ENCODE measurements at places on chromosomes 5 and 9.

DNA sequence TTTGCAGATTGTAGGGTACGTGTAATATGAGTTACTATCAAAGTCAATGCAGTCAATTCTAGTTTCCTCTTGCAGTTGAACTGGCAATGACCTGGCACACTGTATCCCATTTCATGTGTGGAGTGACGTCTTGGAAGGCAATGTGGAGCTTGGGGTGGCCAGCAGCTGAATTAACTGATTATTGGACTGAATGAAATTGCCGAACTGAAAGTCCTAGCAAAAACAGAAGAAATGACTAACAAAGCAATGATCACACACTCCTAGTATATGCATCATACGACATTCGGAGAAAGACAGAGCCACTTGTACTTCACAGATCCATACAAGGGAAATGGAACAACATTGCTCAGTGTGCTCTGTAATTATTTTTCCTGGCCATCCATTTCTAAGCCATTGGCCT, 259.1 kb upstream of the DAPK1 start:
- DNase-seq: no peak

GRCh38 chr5:61652916-61653315, 320.9 kb downstream of the ZSWIM6 start:
- DNase-seq: no peak

GRCh38 chr5:14199902-14200301, 56.8 kb downstream of the TRIO start:
- no peak for DNase-seq

DNA sequence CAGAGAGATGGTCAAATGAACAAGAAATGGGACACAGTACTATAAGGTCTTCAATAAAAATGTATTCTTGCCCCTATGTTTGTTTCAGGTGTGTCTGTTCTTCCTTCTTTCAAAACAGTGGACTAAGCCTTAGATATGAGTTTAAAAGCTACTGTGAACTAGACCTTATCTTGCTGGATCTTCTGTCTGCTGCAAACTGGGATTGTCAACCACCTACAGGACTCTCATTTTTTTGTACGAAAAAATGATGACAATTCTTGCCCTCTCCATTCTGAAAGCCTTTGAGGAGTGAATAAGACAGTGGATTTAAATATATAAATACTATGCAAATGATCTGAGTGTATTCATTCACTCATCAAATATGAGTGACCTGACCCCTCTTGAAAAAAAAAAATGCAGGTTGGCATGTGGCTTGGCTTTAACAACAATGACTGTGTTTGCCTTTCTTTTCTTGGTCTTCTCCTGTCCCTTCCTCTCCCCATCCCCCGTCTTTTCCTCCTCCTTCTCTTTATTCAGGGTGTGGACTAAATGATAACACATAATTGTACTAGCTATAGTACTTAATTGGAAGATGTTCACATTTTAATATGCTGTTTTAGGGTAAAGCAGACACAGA, 235.5 kb upstream of the TRIM32 start:
- no peak for DNase-seq

DNA sequence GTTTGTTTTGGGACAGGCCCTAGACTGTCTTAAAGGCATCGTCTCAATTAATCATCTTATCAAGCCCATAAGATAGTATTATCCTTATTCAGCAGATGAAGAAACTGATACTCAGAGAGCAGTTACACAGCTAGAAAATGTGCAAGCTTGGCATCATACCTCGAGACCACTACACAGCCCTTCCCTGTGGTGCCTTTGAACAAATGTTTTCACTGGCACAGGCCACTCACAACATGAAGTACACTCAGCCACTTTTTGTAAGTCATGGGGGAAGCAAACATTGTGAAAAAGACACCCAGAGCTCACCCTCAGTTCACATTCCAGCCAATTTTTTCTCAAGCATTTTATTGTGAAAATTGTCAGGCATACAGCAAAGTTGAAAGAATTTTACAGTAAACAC, 122.5 kb downstream of the WDR41 start:
- DNase-seq: no peak

- DNase-seq: no peak
Observed at GRCh38 chr5:143201589-143201988, 201.9 kb downstream of the NR3C1 start.
